ENCODE measurements at places on chromosomes 3 and 15.

DNA sequence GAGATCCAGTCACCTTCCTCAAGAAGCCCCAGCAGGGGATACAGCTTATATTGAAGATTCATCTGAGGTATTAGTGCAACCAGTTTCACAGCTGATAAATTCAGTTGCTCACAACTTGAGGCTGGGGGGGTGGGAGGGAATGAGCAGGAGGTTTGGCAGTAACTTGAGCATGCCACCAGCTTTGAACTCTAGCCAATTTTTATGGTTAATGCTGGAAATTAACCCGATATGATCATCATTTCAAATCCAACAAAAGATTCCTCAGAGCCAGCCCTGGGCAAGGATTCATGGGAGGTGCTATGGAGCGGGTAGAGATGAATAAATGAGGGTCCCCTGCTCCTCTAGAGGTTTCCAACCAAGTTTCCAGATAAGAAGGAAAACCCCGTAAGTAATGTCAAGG, 73.1 kb upstream of the HES1 start:
- no peak for DNase-seq

- DNase-seq: no peak
Measured at GRCh38 chr15:79233236-79233635, 49.3 kb upstream of the ANKRD34C start.

DNA sequence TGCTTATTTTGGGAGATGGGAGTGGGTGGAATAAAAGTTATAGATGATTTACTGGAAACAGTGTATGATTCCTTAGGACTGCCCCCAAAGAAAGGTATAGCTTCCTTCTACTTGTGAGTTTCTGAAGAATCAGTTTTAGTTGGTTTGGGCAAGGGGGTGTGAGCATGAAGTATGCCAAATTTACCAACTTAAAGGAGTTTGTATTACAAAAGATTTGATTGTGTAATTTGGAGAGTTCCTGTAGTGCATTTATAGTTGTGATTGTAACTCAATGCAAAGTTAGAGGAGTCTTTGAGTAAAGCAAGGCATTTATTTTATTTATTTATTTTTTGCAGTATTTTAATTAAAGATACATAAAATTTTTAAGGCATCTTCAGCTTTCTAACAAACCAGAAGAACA, 42.8 kb downstream of the TSC22D2 start:
- no peak for DNase-seq

DNA sequence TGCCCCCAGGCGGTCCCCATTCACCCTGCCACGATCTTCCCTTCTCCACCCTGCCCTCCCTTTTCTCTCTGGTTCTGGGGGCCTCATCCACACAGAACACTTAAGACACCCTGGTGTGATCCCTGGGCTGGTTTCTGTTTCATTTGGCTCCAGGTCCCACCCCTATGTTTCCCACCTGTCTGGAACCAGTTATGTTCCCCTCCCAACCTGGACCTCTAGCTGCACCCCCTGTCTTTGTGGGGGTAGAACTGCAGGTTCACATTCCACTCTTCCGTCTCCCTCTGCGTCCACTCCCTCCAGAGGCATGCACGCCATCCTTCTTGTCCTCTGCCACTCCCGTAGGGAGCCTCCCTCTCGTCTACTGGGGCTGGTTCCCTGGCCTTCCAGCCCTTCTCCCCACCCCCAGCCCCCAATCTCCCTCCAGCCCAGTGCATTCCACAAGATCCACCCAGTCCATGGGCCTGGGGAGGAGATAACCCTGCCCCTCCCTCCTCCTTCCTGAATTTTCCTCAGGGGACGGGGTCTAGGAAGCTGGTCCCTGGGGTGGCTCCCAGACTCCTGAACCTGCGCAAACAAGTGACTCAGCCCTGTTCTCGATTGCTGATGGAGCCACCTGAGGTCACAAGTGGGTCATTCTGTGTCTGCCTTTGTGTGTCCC, 73.8 kb downstream of the ABTB1 start:
- no peak for DNase-seq

DNA sequence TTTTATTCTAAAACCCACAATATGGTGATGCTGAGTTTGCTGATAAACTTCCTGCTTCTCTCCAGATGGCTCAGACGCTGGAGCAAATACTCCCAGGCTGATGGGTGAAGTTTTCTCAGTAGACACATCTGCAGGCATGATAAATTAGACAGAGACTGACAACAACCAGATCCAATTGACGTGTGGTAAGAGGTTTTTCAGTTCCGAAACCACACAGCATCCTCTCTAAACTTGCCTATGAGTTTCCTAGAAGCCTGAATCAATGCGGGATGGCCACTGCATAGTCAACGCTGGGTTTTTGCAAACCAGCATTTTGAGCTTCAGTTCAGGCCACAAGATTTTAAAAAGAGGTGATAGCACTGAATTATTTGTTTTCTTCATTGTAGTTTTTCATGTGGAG, 360.3 kb upstream of the ARRDC4 start:
- no peak for DNase-seq

GRCh38 chr3:38005076-38006020, 14.8 kb downstream of the VILL start:
- DNase-seq: no peak

GRCh38 chr3:27565201-27565852, 81.1 kb upstream of the SLC4A7 start:
- no peak for DNase-seq

- no peak for DNase-seq
Measured at GRCh38 chr3:71103430-71103921, 480.1 kb downstream of the FOXP1 start.

DNA sequence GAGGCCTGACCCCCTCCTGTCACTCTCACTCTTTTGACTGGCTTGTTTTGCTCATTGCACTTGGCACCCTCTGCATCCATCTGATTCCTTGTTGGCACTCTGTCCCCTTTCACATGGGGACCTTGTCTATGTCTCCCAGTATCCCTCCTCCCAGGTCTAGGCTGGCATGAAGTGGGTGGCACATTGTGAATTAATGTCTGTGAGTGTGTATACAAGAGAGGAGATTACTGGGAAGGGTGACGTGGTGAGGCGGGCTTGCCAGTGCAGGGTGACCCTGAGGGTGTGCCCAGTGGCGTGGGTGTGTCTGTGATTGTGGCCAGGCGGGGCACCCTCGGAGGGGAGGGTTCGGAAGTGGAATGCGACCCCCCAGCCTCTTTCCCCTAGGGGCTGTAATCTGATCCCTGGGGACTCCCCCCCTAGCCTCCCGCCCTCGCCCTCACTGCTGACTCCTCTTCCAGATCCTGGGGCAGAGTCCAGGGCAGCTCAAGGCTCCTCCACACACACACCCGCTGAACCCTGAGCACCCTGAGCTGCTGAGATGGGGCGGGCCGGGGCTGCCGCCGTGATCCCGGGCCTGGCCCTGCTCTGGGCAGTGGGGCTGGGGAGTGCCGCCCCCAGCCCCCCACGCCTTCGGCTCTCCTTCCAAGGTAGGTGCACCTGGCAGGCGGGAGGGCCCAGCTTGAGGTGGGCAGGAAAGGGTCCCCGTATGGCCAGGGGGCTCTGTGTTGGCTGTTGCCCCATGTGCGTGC, at the start of gene SEMA3B:
TSS of gene SEMA3B (plus strand) at position 445 of the 749 bp plus-strand sequence. CDS start at position 539, 94 bp downstream.
- DNase-seq: no peak
